Activated CD4-positive, CD25-positive, alpha-beta regulatory T cell (primary cell): ENCODE measurements at places on chromosomes 4 and X.

DNA sequence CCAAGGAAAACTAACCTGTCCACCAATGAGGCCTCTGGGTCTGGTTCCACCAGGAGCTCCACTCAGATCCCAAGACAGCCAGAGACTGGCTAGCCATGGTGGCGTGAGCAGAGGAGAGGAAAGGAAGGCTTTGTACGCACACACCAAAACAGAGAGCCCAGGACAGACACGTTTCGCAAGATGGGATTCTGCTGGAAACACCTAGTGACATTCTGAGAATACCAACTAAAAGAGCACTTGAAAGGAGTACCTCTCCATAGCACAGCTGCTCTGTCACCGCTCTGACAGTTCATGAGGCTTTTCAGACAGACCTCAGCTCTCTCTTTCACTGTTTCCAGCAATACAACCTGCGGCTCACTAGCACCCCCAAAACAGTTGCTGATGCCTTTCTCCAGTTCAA is 105.0 kb downstream of the SH3KBP1 start:
- no peak for DNase-seq

GRCh38 chrX:153592966-153593688 is 5.8 kb downstream of the CCNQ start:
- no peak for DNase-seq

DNA sequence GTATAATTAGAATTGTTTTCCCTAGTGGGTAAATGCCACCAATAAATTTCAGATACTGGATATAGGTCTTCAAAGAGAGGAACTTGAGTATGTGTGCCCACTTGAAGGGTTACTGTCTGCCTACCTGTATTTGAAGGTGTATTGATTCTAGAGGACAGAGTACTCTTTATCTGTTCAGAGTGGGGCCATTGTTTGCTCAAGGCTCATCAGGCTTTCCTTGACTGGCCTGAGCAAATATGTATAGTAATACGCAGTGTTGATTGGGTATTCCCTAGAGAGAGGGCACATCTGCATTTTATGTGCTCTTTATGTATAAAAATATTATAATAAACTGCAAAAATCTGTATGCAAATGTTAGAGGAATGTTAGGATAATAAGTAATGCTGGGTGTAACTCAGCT is 23.7 kb downstream of the RP2 start:
- no peak for DNase-seq

DNA sequence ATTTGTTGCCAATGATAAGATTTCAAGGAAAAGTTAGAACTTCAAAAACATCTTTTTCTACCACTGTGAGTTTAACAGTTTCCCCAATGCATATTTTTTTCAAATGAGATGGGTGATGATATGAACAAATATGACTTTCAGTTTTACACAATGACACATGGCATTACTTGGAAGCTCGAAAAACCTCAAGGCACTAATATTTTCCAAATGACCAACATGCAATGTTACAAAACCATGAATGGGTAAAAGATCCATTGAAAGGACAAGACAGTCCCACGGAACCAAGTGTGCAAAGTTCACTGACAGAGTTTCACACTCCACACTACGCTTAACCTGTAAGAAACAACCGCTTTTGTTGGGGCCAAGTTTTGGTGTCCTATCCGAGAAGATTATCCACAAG is 84.5 kb downstream of the CD99L2 start:
- DNase-seq: no peak

DNA sequence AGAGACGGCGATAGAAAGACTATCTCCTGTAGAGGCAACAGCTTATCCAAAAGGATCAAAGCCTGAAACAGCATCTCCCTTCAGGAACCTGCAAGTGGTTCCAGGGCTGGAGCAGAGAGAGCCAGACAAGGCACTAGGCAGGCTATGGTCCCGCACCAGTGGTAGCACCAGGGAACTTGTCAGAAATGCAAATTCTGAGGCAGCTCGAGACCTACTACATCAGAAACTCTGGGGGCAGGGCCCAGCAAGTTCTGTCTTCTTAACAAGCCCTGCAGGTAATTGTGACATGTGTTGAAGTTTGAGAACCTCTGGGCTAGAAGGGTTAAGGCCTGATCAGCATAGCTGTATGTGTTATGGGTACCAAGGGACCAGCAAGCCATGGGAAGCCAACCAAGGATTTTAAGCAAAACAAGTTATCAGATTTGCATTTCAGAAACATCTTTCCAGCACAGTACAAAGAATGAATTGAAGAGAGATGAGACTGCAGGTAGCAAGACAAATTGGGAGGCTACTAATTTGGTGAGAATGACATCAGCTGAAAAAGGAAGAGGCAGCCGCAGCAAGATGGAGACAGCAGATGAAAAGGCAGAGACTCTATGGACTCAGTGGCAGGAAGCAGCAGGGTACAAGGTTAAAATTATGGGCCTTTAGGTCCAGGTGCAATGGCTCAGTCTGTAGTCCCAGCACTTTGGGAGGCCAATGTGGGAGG is 139.7 kb downstream of the TSPAN5 start:
- no peak for DNase-seq

DNA sequence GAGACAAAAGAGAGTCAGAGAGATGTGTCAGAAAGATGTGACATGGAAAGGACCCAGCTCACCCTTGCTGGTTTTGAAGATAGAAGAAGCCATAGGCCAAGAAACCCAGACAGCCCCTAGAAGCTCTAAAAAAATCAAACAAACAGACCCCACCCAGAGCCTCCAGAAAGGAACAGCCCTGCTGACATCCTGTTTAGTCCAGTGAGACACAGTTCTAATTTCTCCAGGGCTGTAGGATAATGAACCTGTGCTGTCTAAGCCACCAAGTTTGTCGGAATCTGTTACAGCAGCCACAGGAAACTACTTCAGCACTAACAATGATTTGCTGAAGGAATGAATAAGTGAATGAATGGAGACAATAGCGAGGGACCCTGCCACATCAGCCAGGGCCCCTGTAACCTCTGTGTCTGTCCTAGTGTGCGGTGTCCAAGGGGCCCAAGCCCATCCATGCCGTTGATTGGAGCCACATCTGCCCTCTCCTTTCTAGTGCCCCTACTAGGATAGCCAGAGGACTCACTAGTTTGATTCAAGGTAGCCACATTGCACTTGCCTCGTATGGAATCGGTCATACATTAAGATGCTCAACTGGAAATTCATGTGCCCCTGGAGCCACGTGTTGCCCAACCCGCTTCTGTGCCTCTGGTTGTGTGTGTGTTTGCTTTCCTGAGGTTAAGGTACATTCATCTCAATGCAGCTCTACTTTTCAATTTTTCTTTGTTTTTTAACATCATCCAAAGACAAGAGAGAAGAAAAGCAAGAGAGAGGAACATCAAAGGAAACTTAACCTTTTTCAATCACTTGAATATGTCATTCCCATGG is 32.5 kb upstream of the SLC2A9 start:
- no peak for DNase-seq

DNA sequence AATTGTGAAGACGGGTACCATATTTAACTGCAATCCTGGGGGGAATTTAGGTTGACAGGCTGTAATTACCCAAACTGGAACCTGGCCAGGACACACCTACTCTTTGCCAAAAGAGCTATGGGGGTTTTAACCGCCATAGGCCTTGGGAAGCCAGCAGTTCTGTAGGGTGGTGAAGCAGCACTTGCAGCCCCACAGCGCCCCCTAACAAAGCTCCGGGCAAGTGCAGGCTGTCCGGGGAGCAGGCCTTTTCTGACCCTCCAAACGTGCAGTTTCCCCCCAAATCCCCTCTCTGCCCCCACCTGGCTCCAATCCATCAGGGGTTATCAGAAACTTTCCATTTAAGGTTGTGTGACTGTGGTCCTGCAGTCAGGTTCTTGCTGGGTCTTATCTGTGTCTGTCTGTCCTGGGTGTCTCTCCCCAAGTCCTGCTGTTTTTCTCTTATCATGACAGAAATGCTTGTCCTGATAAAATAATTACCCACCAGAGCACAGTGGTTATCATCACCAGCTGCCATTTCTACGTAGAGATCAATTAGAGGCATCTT is 350.9 kb downstream of the MID1IP1 start:
- no peak for DNase-seq

DNA sequence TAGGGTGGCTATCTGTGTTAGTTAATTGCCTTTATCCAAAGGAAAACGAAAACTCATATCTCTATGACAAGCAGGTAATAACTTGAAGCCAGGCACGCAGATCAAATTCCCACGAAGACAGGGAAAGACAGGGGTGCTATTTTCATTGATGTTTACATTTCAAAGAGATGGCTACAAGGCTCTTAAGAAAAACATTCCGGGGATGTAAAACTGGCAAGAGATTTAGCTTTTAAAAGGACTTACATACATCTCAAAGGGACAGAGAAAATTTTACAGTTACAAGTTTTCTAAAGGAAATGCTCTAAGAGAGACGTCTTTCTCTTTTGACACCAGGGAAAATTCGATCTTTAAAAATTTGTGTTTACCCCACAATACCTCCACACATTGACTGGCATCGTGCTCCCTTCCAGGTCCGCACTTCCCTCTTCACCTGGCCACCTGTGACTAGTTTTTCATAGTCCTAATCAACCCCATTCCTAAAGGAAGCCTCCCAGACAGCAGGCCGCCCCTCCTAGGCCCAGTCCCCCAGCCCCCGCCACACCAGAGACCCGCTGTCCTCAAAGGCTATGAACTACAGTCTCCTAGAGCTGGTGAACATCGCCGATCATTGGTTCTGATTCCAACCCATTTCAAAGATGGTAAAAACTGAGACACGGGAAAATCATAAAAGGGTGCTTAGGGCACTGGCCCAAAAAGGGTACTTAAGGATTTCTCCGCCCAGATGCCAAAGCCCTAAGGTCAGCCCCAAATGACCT is 649 bp upstream of the ARAF start:
- DNase-seq: no peak

DNA sequence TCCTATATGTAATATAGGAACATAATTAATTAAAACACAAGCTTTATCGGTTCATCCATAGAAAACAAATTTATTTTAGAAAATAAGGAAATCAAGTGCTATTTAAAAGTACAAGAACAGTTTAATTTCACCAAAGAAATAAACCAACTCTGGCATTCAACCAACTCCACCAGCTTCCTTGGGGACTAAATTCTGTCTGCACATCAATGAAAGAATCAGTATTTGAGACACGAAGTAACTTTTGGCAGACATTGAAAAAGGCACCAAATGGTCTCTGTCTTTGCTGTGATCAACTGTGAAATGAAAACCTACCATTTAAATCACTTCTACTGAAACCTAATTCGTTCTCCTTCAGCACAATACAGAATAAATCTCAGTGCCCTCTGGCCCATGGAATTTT is 719.7 kb upstream of the GRIA3 start:
- DNase-seq: no peak

- DNase-seq: no peak
Observed at GRCh38 chr4:64305565-64306254, 103.5 kb downstream of the TECRL start.

DNA sequence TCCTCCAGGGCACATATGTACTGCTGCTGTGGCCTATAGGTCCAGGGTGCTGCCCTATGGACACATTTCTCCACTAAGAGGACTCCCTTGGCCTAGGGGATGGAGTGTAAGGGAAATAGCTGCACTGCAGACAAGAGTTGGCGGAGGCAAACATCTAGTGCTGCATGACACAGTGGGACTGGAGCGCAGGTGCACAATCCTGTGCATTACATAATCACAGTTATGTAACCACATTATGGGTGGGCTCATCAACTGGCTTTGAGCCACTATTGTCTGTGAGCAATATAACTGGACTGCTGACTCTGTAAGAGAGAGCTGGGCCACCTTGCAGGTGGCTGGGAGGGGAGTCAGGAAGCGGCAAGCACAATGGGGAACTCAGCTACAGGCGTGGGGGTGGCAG is 3.2 kb upstream of the TIGD2 start:
- DNase-seq: no peak

GRCh38 chr4:21083413-21083812 is 383.2 kb downstream of the PACRGL start:
- DNase-seq: no peak

DNA sequence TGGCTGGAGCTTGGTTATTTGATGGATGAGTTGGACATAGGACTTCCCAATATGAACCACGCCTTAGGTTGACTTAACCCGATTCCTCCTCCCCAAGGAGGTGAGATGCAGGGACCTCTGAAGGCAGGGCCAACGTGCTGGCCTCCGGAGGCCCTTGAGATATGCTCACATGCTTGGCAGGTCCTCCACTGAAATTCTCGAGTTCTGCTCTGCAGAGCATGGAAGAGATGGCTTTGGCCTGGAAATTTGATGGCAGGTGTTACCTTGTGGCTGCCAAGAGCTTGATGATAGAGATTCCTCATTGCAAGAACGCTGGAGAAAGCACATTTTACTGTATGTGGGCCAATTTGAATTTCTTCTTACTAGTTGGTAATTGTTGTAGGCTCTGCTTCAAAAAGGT is 117.4 kb upstream of the LIMCH1 start:
- no peak for DNase-seq

- DNase-seq: no peak
Observed at GRCh38 chr4:77050962-77051361, 24.8 kb downstream of the CCNI start.

DNA sequence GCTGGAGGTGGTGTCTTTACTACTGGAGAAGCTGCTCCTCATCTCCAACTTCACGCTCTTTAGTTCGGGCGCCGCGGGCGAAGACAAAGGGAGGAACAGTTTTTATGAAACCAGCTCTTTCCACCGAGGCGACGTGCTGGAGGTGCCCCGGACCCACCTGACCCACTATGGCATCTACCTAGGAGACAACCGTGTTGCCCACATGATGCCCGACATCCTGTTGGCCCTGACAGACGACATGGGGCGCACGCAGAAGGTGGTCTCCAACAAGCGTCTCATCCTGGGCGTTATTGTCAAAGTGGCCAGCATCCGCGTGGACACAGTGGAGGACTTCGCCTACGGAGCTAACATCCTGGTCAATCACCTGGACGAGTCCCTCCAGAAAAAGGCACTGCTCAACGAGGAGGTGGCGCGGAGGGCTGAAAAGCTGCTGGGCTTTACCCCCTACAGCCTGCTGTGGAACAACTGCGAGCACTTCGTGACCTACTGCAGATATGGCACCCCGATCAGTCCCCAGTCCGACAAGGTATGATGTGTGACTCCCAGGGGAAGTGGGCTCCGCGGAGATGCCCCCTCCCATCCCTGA is 634 bp downstream of the LRAT start:
- DNase-seq: no peak

DNA sequence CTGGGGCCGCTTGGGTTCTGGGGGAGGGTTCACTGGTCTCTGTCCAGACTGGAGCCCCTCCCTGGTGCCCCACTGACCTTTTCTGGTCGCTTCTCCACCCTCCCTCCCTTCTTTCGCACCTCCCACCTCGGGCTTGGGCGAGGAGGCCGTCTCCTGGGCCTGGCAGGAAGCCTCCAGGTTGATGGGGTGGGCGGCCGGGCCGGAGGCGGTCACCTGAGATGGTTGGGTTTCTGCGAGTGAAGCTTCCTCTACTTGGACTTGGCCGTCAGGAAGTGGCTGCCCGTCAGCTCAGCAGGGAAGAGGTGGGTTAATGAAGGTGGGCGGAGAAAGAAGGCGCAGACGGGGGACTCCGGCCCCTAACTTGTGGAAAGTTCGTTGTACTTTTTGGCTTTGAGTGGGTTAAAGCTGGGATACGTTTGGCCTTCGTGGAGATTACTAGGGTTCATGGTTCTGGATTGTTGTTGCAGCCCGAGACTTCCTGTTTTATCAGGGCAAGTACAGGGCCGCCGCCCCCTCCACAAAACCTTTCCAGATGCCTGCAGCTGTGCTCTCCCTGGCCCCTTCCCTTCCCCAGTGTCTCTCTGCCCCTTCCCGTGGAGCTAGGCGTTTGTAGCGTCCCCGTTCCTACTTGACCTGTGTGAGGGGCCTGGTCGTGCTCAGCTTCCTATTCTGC is 1.2 kb downstream of the AKAP17A start:
- DNase-seq: no peak
